ENCODE measurements at places on chromosomes 16 and 17.

DNA sequence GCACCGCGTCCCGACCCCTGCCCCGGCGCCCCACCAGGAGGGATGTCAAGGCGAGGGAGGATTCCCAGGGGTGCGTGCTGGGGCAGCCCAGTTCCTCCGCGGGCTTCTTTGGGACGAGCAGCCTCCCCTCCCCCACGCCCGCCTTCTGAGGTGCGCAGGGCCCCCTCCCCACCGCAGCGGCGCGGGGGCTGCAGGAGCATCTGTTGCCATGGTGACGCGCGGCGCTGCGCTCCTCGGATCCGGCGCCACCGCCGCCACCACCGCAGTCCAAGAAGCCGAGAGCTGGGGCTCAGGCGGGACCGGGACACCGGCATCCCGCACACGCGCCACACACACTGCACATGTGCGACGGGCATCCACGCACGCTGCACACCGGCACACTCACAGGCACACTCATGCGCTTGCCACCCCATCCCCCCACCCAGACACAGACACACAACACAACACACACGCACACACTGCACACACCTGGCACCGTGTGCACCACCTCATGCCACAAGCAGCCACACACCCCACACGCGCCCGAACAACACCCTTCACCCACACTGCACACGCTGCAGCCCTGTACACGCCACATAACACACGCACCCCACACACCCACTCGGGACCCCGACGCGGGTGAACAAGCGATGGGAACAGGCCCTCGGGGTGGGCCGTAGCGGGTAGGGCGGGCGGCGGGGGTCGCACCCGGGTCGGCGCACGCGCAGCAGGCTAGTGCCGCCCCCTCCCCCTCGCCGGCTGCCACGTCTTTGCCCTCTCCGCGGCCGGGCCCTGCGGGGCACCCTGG is 17.0 kb downstream of the ENPP7 start:
- no peak for DNase-seq

- no peak for DNase-seq
These were observed 409.9 kb upstream of the ZFHX3 start for GRCh38 chr16:73457851-73458250.

DNA sequence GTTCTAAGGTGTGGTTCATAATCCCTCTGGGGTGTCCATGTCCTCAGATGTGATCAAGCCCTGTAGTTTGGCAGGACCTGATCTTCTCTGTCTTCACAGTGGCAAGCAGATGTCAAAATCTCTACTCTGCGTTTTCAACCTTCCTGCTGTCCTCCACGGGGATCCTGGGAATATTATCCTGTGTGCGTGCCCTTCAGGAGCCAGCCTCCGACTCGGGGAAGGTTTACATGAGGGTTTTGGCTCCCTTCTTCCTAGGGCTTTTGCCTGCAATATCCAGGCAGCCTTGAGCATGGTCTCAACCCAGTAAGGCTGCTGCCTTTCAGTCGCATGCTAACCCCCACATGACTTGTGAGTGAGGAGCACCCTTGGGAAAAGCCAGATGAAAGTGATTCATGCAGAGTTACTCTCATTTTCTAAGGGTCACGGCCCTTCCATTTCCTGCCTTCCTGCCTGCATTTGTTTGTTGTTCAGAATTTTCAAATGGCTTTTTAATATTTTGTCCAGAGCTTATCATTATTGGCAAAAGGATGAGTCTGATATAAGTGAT is 202.2 kb upstream of the CHMP6 start:
- DNase-seq, result peak; percentile 72

GRCh38 chr17:50841949-50842354 is 6.6 kb downstream of the WFIKKN2 start:
- DNase-seq, result no peak

GRCh38 chr17:949623-950303 is 29.8 kb downstream of the NXN start:
- no peak for DNase-seq

DNA sequence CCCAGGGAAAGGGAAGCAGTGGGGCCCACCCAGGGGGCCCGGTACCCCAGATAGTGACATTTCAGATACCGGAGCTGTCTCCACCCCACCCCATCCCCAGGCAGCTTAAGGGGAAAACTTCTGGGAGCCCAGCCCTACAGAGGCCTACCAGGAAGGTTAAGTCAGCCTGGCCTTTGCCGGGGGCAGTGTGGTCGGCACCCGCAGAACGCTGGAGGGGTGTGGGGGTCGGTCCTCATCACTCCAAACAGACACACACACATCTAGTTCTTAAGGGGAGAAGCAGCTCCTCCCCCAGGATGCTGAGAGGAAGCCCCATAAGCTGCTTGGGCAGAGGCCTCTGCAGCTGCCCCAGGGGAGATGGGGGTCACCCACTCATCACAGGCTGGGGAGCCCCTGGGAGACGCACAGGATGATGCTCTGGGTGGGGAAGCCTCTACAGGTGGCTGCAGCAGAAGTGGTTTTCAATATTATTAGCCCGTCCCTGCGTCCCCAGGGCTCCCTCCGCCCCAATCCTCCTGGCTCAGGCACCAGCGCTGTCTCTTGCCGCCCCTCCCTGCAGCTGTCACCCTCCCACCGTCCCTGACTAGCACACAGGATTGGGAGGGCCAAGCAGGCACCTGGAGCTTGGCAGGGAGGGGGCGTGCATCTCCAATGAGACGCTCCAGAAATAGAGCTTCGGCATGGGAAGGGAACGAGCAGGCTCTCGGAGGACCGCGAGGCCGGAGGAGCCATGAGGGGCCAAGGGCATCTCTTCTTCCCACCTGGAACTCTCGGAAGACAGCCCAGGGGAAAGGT is 1.4 kb upstream of the ABR start:
- DNase-seq, result no peak

DNA sequence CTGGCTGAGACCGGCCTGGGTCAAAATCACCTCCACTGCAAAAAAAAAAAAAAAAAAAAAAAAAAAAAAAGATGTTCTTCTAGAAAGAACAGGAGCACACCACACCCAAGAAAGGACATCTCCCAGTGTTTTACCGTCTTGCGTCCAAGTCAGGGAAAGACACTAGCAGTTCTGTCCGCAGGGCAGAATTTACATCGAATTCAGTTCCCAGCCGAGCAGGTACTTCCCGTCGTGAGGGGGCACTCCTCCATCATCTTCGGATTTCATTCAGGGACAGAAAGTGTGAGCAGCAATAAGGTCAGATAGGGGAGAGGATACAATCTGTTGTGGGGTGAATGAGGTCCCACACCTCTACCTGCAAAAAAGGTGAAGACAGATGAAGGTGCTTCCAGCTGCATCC is 574.7 kb downstream of the KCNJ18 start:
- no peak for DNase-seq

GRCh38 chr16:77555126-77555525 is 120.3 kb upstream of the ADAMTS18 start:
- no peak for DNase-seq

DNA sequence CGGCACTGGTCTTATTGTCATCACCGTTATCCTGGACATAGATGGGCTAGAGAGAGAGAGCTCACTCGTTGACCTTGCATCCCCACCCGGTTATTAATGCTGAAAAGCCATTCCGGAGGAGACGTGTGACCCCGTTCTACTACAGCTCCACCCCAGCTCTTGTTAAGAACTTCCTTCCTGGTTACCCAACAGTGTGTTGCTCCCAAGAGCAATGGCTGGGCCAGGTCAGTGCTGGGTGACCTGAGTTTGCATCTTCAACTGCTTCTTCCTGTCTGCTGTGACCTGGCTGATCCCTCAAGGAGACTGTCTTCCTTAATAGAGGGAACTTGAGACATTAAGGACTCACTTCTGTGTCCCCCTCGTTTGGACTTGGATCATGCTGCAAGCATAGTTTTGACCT is 96.1 kb upstream of the SDK2 start:
- no peak for DNase-seq

DNA sequence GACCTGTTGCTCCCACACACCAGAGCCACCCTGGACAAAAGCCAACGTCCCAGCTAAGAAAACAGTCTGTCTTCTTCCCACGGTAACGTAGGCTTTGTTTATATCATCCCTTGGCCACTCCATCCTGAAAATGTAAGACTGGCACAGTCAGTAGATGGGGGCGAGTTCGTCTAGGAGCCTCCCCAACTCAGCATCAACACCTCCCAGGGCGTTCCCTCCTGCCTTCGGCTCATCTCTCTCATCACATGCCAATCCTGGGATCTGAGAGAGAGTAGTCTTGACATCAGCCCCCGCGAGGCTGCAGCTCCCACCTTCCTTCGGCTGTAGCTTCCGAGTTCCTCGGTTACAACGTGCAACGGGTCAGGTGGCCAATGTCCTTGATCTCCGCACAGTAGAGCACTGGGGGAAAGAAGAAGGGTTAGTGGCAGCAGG is 894 bp downstream of the RNF227 start:
- DNase-seq, result no peak

GRCh38 chr16:89067677-89068443 is 25.8 kb upstream of the ACSF3 start:
- no peak for DNase-seq

GRCh38 chr16:72092832-72093447 is 480 bp downstream of the TXNL4B start:
- peak; percentile 34 for DNase-seq

GRCh38 chr17:27554152-27554551 is 76.8 kb upstream of the LGALS9 start:
- DNase-seq, result no peak

- DNase-seq, result no peak
These were observed 46.3 kb downstream of the METRNL start for GRCh38 chr17:83125515-83126274.

DNA sequence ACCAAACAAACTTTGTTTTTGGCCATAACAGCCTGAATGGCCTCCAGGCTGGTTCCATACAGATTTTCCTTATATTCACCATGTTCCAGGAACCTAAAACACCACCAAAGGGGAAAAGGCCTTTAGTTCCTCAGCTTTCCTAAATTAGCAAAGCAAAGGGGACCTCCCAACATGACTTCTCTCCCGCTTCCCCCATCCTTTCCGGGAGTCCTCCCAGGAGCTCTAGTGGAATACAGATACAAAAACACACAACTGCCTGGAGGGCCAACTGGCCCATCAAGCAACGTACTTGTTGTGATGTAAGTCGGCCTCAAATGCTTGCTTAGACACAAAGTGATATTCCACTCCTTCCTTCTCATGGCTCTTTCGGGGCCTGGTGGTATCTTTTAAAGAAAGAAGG is 22.1 kb downstream of the MPP3 start:
- no peak for DNase-seq

- DNase-seq, result no peak
These were observed 67.9 kb downstream of the FTO start for GRCh38 chr16:53771655-53772497.

GRCh38 chr17:70206361-70207010 is 37.2 kb downstream of the KCNJ2 start:
- DNase-seq, result no peak

DNA sequence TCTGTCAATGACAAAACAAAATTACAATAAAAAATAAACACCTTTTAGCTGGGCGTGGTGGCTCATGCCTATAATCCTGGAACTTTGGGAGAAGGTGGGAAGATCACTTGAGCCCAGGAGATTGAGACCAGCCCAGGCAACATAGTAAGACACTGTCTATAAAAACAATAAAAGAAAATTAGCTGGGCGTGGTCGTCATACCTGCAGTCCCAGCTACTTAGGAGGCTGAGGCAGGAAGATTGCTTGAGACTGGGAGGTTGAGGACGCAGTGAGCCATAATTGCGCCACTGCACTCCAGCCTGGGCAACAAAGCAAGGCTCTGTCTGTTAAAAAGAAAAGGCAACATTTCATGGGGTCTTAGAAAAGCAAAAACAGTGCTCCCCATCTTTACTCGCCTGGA is 32.7 kb downstream of the EMP2 start:
- DNase-seq, result no peak

GRCh38 chr17:75607086-75607485 is 19.5 kb downstream of the MYO15B start:
- DNase-seq, result no peak

GRCh38 chr17:30449480-30449879 is 27.7 kb upstream of the GOSR1 start:
- DNase-seq, result no peak

- DNase-seq, result no peak
These were observed 1.3 kb downstream of the TIMP2 start for GRCh38 chr17:78923660-78924453.

- DNase-seq, result no peak
These were observed 12.5 kb downstream of the C17orf78 start for GRCh38 chr17:37388266-37388665.

- no peak for DNase-seq
These were observed 28.9 kb upstream of the GNA13 start for GRCh38 chr17:65085397-65085796.
